Stimulated activated CD4-positive, alpha-beta T cell treated with anti-CD3 and anti-CD28 coated beads, Interleukin-2, amount 100 ng/mL, for 48 hours (primary cell): ENCODE measurements at places on chromosomes 3 and 15.
A peak's percentile ranks its signal among the peaks of the same experiment; 100 is the strongest.

- DNase-seq: no peak
Measured at GRCh38 chr3:43707998-43708397, 17.3 kb downstream of the ABHD5 start.

- DNase-seq: no peak
Measured at GRCh38 chr3:19107719-19108118, 40.6 kb upstream of the KCNH8 start.

DNA sequence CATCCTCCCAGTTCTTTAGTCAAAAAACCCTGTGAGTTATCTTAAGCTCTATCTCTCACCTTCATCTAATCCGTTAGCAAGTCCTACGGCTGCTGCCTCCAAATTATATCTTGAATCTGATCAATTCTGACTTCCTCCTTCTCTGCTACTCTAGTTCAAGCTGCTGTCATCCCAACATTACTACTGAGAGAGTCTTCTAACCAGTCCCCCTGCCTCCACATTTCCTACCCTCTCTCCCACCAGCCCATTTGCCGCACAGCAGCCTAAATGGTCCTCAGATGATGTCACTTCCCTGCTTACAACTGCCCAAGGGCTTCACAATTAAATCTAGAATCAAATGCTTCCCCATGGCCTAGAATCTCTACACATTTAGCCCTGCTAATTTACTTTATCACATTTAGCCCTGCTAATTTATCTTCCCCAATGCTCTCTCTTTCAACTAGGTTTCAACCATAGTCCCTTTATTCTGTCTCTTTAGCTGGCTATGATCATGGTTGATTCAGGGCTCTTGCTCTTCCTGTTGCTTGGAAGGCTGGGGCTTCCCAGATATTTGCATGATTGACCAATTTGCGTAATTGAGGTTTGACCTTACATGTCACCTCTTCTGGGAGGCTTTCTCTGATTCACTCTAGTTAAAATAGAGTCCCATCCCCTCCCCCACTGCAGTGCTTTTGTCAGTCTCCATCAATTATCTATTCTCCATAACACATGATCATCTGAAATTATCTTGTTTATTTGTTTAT is 11.0 kb upstream of the ARL14 start:
- DNase-seq: no peak

- no peak for DNase-seq
Measured at GRCh38 chr15:40241269-40242212, 2.7 kb downstream of the PAK6 start.

DNA sequence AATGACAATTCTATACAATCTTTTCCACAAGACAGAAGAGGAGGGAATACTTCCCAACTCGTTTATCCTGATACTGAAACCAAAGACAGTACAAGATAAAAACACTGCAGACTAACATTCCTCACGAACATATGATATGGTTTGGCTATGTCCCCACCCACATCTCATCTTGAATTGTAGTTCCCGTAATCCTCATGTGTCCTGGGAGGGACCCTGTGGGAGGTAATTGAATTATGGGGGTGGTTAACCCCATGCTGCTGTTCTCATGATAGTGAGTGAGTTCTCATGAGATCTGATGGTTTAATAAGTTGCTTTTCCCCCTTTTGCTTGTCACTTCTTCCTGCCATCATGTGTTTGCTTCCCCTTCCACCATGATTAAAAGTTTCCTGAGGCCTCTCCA is 83.9 kb upstream of the PROK2 start:
- DNase-seq: no peak

DNA sequence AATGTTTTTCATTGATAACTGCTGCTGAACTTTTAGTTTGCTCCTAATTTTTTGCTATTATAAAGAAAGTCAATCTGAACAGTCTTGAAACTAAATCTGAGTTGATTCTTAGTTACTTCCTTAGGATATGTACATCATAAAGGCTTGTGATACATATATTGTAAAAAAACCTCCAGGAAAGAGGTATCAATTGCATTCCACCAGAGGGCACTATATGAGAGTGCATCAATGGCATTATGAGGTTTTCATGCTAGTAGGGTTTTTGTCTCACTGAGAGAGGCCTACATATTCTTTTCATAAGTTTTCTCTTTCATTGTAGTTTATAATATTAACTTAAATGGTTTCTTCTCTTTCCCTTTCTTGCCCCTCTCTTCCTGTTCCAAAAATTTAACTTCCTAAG is 46.9 kb downstream of the PIK3R4 start:
- no peak for DNase-seq

DNA sequence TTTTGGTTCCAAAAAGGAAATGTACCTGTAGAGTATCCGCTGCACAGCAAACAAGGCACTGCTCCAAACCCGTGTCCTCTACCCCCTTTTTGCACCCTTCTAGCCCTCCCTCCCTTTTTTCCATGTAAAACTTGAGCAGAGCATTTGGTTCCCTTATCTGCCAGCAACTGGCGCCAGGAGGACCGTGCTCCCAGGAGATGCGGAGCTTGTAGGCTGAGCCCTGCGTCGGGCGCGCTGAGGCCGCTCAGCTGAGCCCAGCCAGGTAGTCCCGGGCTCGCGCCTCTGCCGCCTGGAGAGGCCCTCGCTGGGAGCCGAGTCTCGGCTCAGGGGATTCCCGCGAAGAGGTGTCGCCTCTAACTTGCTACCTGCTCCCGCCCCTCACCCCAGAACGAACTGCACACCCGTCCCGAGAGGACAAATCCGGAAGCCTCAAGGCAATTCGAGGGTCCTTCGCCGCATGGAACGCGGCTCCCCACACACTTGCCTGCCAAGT is 575 bp downstream of the TRPM7 start:
- DNase-seq: peak; percentile 55

GRCh38 chr15:65914981-65915925 is 46.0 kb downstream of the RAB11A start:
- DNase-seq: no peak

GRCh38 chr15:95266451-95267061 is 1035.2 kb downstream of the MCTP2 start:
- DNase-seq: no peak

- no peak for DNase-seq
Measured at GRCh38 chr3:1462371-1462770, 369.5 kb downstream of the CNTN6 start.

DNA sequence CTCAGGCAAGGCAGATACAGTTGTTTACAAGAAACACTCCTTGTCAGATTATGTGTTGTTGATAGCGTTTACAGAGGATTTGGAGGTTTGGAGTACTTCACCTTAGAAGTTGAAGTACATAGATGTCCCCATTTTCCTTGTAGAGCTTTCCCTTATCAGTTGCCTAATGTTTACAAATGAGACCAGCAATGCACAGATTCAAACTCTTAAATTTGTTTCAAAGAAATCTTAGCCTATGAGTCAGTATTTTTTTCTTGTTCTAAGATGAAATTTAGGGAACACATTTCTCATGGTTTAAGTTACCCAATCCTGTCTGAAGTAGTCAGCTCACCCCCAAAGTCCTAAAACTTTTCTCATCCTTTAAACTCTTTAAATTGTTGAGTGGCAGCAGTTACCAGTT is 6.3 kb upstream of the EIF5A2 start:
- DNase-seq: no peak

DNA sequence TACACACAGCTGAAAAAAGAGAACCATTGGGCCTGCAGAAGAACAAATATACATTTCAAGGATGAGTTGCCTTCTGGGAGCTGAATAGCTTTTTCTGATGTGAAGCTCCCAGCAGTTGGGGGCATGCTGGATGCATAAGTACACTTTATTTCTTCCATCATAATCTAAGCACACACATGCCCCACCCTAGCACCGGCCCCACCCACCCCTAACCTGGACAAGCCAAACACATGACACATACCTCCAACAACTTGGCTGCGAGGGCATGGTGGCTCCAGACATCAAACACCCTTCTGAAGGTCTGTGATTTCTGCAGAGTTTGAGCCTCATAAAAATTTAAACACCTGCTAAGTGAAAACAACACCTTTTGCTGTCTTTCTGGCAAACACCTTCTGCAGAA is 307.2 kb upstream of the TRIM42 start:
- no peak for DNase-seq

- no peak for DNase-seq
Measured at GRCh38 chr3:128196647-128197046, 43.4 kb downstream of the EEFSEC start.

GRCh38 chr3:178172121-178172520 is 364.1 kb upstream of the KCNMB2 start:
- no peak for DNase-seq
